ENCODE measurements at places on chromosomes 11 and 22. TPM values are rescaled to one million over a fixed set of nuclear protein-coding genes. Genes with fewer than 3 reads are reported as not detected.

- H3K36me3 ChIP-seq: peaks cover 45% of the 10 kb centered on the region
- no peak overlapping the region for H3K4me3 ChIP-seq
- no peaks in the 10 kb centered on the region for H3K27me3 ChIP-seq
- H3K4me1 ChIP-seq: no peaks in the 10 kb centered on the region
- DNase-seq: no peak
- no peak overlapping the region for H3K27ac ChIP-seq
Observed at GRCh38 chr22:19376971-19377370, 54.6 kb downstream of the HIRA start.

- no peak for DNase-seq
- no peaks in the 10 kb centered on the region for H3K27me3 ChIP-seq
- no peak overlapping the region for H3K4me3 ChIP-seq
- H3K4me1 ChIP-seq: peaks cover 52% of the 10 kb centered on the region
- H3K36me3 ChIP-seq: peaks cover 41% of the 10 kb centered on the region
- no peak overlapping the region for H3K27ac ChIP-seq
Observed at GRCh38 chr11:104956528-104956927, 11.8 kb downstream of the CASP4 start.

DNA sequence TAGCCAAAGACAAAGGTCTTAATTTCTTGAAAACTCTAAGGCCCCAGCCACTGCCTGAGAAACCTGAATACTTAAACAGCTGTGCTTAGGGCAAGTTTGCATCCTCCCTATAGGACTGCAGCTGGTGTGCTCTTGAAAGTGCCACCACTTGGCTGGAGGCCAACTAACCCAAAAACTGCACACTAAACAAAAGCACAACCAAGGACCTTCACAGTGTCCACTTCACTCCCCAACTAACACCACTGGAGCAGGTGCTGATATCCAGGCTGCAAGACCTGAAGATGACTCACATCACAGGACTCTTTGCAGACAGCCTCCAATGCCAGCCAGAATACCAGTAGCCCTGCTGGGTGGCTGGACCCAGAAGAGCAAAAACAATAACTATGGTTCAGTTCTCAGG, 357.7 kb upstream of the ARHGAP42 start:
- no peaks in the 10 kb centered on the region for H3K4me1 ChIP-seq
- H3K36me3 ChIP-seq: no peaks in the 10 kb centered on the region
- no peak overlapping the region for H3K4me3 ChIP-seq
- H3K27ac ChIP-seq: no peak overlapping the region
- no peaks in the 10 kb centered on the region for H3K27me3 ChIP-seq
- DNase-seq: no peak

Gene NXPE4
- not detected for total RNA-seq

Gene OR4C16
- not detected for total RNA-seq

Gene YAP1
- 0.21 TPM for total RNA-seq

Gene MDK
- 3.0 TPM for total RNA-seq

Gene MS4A4A
- total RNA-seq: not detected

Gene VSIG2
- not detected for total RNA-seq

Gene OMP
- not detected for total RNA-seq

- no peak for DNase-seq
- no peak overlapping the region for H3K4me3 ChIP-seq
- no peak overlapping the region for H3K27ac ChIP-seq
- H3K27me3 ChIP-seq: no peaks in the 10 kb centered on the region
Observed at GRCh38 chr22:39409516-39410029, 10.0 kb downstream of the TAB1 start.

Gene TMEM138
- total RNA-seq: 56.5 TPM

GRCh38 chr11:114209904-114210303, 86.3 kb upstream of the NNMT start:
- H3K4me3 ChIP-seq: no peak overlapping the region
- peaks cover 14% of the 10 kb centered on the region for H3K4me1 ChIP-seq
- H3K36me3 ChIP-seq: no peaks in the 10 kb centered on the region
- no peak for DNase-seq

- H3K27ac ChIP-seq: no peak overlapping the region
- H3K27me3 ChIP-seq: peaks cover 15% of the 10 kb centered on the region
- DNase-seq: peak; percentile 72
- H3K4me3 ChIP-seq: peak overlapping the region; percentile 63
- no peaks in the 10 kb centered on the region for H3K36me3 ChIP-seq
- H3K4me1 ChIP-seq: peaks cover 7% of the 10 kb centered on the region
Observed at GRCh38 chr11:62444236-62444833, 25.5 kb downstream of the SCGB1A1 start.

GRCh38 chr11:134260503-134260902, 7.1 kb downstream of the ACAD8 start:
- no peak overlapping the region for H3K27ac ChIP-seq
- no peak overlapping the region for H3K4me3 ChIP-seq
- no peak for DNase-seq
- no peaks in the 10 kb centered on the region for H3K27me3 ChIP-seq
- peaks cover 17% of the 10 kb centered on the region for H3K36me3 ChIP-seq
- H3K4me1 ChIP-seq: peaks cover 1% of the 10 kb centered on the region

Gene LGR4
- 0.21 TPM for total RNA-seq

Gene NPAS4
- 0.07 TPM for total RNA-seq

GRCh38 chr22:45602824-45603595, 68.6 kb upstream of the ATXN10 start:
- no peak for DNase-seq
- H3K27me3 ChIP-seq: peaks cover 2% of the 10 kb centered on the region
- no peak overlapping the region for H3K4me3 ChIP-seq
- H3K27ac ChIP-seq: no peak overlapping the region

- no peak for DNase-seq
- H3K4me3 ChIP-seq: no peak overlapping the region
- no peaks in the 10 kb centered on the region for H3K36me3 ChIP-seq
- no peaks in the 10 kb centered on the region for H3K4me1 ChIP-seq
- peaks cover 6% of the 10 kb centered on the region for H3K27me3 ChIP-seq
- no peak overlapping the region for H3K27ac ChIP-seq
Observed at GRCh38 chr22:49368221-49368975, 459.3 kb downstream of the BRD1 start.

Gene P2RY2
- total RNA-seq: not detected

GRCh38 chr11:65330544-65330943, 3.1 kb upstream of the DPF2 start:
- H3K4me3 ChIP-seq: no peak overlapping the region
- peaks cover 18% of the 10 kb centered on the region for H3K4me1 ChIP-seq
- no peak overlapping the region for H3K27ac ChIP-seq
- H3K36me3 ChIP-seq: peaks cover 11% of the 10 kb centered on the region

GRCh38 chr11:119147604-119148333, 1.1 kb upstream of the ABCG4 start:
- H3K27me3 ChIP-seq: peaks cover 41% of the 10 kb centered on the region
- no peak for DNase-seq
- H3K4me1 ChIP-seq: peaks cover 8% of the 10 kb centered on the region
- H3K36me3 ChIP-seq: no peaks in the 10 kb centered on the region
- H3K4me3 ChIP-seq: peak overlapping the region; percentile 20

DNA sequence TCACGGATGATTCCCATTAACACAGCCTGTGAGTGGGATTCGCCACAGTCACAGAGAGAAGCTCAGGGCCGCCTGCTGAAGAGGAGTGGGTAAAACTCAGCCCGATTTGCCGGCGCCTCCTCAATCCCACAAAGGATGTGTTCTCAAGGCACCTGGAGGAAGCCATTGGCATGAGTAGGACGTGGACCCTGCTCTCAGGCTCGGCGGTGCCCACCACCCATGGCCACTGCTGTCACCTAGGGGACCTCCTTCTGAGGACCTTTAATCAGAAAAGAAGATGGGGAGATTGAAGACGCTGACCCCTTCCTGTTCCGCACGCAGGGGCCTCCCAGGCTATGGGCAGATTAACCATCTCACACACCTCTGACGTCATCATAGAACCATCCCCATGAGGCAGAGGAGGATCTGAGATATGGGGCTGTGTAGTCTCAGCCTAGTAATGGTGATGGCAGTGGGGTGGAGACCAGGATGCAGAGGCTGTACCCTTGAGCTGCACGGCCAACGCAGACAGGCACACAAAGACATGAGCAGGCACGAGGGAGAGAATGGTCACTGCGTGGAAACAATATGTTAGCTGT, 571.8 kb downstream of the BRD1 start:
- no peak overlapping the region for H3K27ac ChIP-seq
- no peak for DNase-seq
- H3K27me3 ChIP-seq: peaks cover 28% of the 10 kb centered on the region
- H3K4me1 ChIP-seq: no peaks in the 10 kb centered on the region

DNA sequence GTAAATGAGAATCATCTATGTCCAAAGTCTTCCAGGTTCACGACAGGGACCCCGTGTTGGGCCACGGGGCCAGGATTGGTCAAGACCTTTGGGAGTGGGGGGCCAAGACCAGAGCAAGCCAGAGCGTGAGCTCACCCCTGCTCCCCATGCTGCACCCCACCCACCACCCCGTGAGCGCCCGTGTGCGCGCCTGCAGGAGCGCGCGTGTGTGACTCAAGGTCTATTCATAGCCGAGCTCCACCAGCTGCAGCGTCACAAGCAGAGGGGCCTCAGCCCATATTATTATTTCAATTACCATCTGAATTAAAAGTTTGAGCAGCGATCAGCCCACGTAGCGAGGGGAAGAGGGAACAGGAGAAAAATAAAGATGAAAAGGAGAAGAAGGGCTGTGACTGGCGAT, 5.2 kb downstream of the KCNJ4 start:
- H3K4me1 ChIP-seq: peaks cover 4% of the 10 kb centered on the region
- H3K36me3 ChIP-seq: no peaks in the 10 kb centered on the region
- DNase-seq: no peak
- no peak overlapping the region for H3K27ac ChIP-seq
- no peak overlapping the region for H3K4me3 ChIP-seq
- peaks cover 27% of the 10 kb centered on the region for H3K27me3 ChIP-seq

DNA sequence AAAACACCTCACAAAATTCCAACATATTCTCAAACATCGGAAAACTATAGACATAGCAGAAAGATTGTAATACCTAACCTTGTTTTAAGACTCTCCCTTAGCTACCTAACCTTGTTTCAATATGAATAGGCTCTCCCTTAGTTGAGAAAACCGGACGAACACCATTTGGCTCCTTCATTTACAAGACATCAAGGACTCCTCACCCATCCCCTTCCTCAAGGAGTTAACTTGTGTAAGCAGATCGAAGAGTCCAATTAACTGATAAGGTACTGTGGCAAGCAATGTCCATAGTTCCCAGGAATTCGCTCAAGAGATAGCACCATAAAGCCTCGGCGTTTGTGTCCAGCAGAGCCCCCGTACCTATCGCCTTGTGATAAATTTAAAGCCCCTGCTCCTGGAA, 4.6 kb upstream of the ACRV1 start:
- H3K4me1 ChIP-seq: no peaks in the 10 kb centered on the region
- no peaks in the 10 kb centered on the region for H3K27me3 ChIP-seq
- H3K36me3 ChIP-seq: peaks cover 2% of the 10 kb centered on the region

Gene MPPED2
- total RNA-seq: 0.54 TPM

Gene TEAD1
- total RNA-seq: 0.59 TPM

- no peak for DNase-seq
- no peak overlapping the region for H3K4me3 ChIP-seq
- H3K4me1 ChIP-seq: no peaks in the 10 kb centered on the region
- no peaks in the 10 kb centered on the region for H3K27me3 ChIP-seq
- H3K36me3 ChIP-seq: no peaks in the 10 kb centered on the region
Observed at GRCh38 chr11:8705146-8705545, 22.6 kb downstream of the RPL27A start.

Gene CDKN1C
- total RNA-seq: 0.53 TPM

GRCh38 chr11:62547691-62548281, 1.2 kb upstream of the AHNAK start:
- H3K4me1 ChIP-seq: peaks cover 70% of the 10 kb centered on the region
- peak overlapping the region; percentile 51 for H3K4me3 ChIP-seq
- H3K36me3 ChIP-seq: peaks cover 1% of the 10 kb centered on the region
- no peak for DNase-seq
- no peak overlapping the region for H3K27ac ChIP-seq

- H3K27me3 ChIP-seq: peaks cover 6% of the 10 kb centered on the region
- H3K27ac ChIP-seq: no peak overlapping the region
- DNase-seq: no peak
- H3K4me3 ChIP-seq: no peak overlapping the region
- H3K36me3 ChIP-seq: no peaks in the 10 kb centered on the region
- no peaks in the 10 kb centered on the region for H3K4me1 ChIP-seq
Observed at GRCh38 chr11:11397036-11397415, 44.0 kb upstream of the CSNK2A3 start.

- no peak for DNase-seq
- peaks cover 2% of the 10 kb centered on the region for H3K27me3 ChIP-seq
- H3K27ac ChIP-seq: no peak overlapping the region
- H3K4me3 ChIP-seq: no peak overlapping the region
Observed at GRCh38 chr11:123979311-123979710, 1.7 kb upstream of the OR10S1 start.

DNA sequence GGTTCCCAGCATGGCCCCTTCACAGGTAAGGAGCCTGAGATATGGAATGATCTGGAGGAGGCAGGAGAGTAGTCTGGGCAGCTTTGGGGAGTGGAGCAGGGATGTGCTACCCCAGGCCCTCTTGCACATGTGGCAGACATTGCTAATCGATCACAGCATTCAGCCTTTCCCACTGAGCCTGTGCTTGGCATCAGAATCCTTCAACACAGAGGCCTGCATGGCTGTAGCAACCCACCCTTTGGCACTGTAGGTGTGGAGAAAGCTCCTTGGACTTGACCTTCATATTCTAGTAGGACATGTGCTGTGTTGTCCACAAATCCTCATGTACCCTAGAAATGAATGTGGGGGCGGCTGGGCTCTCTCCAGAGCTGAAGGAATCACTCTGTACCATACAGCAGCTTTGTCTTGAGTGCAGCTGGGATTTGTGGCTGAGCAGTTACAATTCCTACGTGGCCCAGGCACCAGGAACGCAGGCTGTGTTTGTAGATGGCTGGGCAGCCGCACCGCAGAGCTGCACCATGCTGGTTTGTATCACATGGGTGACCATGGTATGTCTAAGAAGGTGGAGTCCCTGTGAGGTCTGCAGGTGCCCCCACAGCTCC, 21.8 kb upstream of the PPP6R3 start:
- H3K4me1 ChIP-seq: no peaks in the 10 kb centered on the region
- no peaks in the 10 kb centered on the region for H3K36me3 ChIP-seq
- H3K27ac ChIP-seq: no peak overlapping the region
- DNase-seq: no peak
- H3K27me3 ChIP-seq: no peaks in the 10 kb centered on the region

- H3K4me1 ChIP-seq: peaks cover 28% of the 10 kb centered on the region
- peak; percentile 34 for DNase-seq
- peaks cover 60% of the 10 kb centered on the region for H3K36me3 ChIP-seq
- H3K27me3 ChIP-seq: no peaks in the 10 kb centered on the region
Observed at GRCh38 chr11:47236482-47236881, 12.1 kb downstream of the ACP2 start.

Measured in activated CD4-positive, alpha-beta T cell treated with anti-CD3 and anti-CD28 coated beads for 36 hours (primary cell).